Fibroblast of lung (primary cell): ENCODE measurements at places on chromosomes 13 and 19. TPM values are rescaled to one million over a fixed set of nuclear protein-coding genes. Genes with fewer than 3 reads are reported as not detected.

ENOX1 gene
- 4.4 and 7.6 TPM in 2 replicates for total RNA-seq

PRR36 gene
- total RNA-seq = under 0.01 TPM in 1 of 2 replicates, not detected in the other

MUC16 gene
- total RNA-seq = not detected in 2 replicates

ITGBL1 gene
- total RNA-seq = 19.0 and 45.1 TPM in 2 replicates

CBY2 gene
- not detected in 2 replicates for total RNA-seq

CD177 gene
- under 0.01 and 0.33 TPM in 2 replicates for total RNA-seq

PTPRH gene
- 7.7 and 19.5 TPM in 2 replicates for total RNA-seq

KCTD15 gene
- total RNA-seq = 9.7 and 26.5 TPM in 2 replicates

CD37 gene
- not detected in 2 replicates for total RNA-seq

SIGLEC8 gene
- not detected in 2 replicates for total RNA-seq

U2AF2 gene
- 66.8 and 84.1 TPM in 2 replicates for total RNA-seq

SIGLEC14 gene
- not detected in 2 replicates for total RNA-seq

CPAMD8 gene
- total RNA-seq = 0.51 and 1.7 TPM in 2 replicates

ZNF578 gene
- total RNA-seq = 5.1 and 9.6 TPM in 2 replicates
